ENCODE measurements at places on chromosomes 4 and X. TPM values are rescaled to one million over a fixed set of nuclear protein-coding genes. Genes with fewer than 3 reads are reported as not detected.

DNA sequence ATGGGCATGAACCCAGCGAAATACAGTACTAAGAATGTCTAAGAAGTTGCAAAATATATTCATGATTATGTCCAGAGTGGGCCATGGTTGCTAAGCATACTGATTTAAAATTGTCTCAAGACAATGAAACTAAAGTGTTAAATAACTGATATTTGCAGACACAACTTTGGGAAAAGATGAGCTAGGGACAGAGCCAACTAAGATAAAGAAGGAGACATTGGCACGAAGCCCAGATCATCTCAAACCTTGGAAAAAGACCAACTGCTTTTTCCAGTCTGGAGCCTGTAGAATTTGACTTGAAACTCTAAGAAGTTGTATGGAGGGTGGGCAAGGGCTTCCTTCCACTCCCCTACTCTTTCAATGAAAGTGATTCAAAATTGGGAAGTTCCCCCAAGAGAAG, 108.5 kb upstream of the GLRA2 start:
- no peaks in the 10 kb centered on the region for H3K27me3 ChIP-seq
- no peak for DNase-seq
- H3K36me3 ChIP-seq = no peaks in the 10 kb centered on the region
- no peak overlapping the region for H3K27ac ChIP-seq
- no peaks in the 10 kb centered on the region for H3K4me1 ChIP-seq

- DNase-seq = no peak
- H3K27me3 ChIP-seq = no peaks in the 10 kb centered on the region
- no peak overlapping the region for H3K27ac ChIP-seq
- no peaks in the 10 kb centered on the region for H3K4me1 ChIP-seq
Measured at GRCh38 chrX:28969126-28969525, 381.9 kb downstream of the IL1RAPL1 start.

GRCh38 chr4:120446051-120446567, 379.5 kb upstream of the MAD2L1 start:
- DNase-seq = no peak
- no peaks in the 10 kb centered on the region for H3K4me1 ChIP-seq
- no peak overlapping the region for H3K4me3 ChIP-seq
- H3K36me3 ChIP-seq = no peaks in the 10 kb centered on the region

The BMP15 gene
- total RNA-seq = not detected

The MAOA gene
- total RNA-seq = 94.2 TPM

Measured in liver (tissue), 10 donors.